ENCODE measurements at places on chromosomes 13 and 19.

- DNase-seq = no peak
These were observed 176.0 kb downstream of the FGF14 start for GRCh38 chr13:102225892-102226291.

- DNase-seq = no peak
These were observed 11.6 kb downstream of the ADPRHL1 start for GRCh38 chr13:113441661-113442060.

- DNase-seq = no peak
These were observed 84.0 kb upstream of the SLC7A1 start for GRCh38 chr13:29679396-29680053.

DNA sequence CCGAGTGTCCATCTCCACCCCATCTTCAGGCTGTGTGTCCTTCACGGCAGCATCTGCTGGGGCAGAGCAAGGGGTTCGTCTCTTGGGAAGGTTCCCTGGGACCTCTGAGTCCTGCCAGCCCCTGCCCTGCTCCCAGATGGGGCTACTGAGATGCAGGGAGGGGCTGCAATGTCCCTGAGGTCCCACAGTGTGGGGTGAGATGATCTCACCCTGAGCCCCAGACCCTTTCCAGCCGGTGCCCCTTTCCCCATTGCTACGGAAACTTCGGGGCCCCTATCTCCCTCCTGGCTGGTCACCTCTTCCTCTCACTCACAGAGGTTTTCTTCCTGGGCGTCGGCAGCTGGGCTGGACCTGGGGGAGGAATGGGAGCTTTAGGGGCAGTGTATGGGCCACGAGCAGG is 5.0 kb downstream of the LILRB2 start:
- DNase-seq = no peak

DNA sequence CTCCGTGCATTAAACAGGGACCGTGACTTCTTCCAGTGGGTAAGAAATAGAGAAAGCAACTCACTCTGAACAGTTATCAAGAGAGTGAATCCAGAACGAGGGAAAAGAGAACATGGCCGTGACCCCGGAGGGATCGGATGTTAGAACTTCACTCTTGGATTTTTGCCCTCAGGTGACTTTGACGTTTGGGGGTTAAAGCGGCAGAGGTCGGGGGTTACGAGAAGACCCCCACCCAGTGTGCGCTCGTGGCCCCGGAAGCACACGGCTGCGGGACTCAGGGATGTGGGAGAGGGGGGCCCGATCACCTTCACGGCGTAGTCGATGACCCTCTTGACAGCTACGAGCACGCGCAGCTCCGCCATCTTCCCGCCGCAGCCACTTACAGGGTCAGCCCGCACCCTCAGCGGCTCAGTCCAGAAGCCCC is at the start of gene ETFB:
ETFB (minus strand) TSS at position 424 of the 424 bp plus-strand sequence; CDS start at position 362, 62 bp downstream.
- DNase-seq = no peak

GRCh38 chr19:57231686-57232085 is 863 bp downstream of the AURKC start:
- no peak for DNase-seq

GRCh38 chr19:29537601-29538000 is 11.8 kb downstream of the VSTM2B start:
- no peak for DNase-seq

DNA sequence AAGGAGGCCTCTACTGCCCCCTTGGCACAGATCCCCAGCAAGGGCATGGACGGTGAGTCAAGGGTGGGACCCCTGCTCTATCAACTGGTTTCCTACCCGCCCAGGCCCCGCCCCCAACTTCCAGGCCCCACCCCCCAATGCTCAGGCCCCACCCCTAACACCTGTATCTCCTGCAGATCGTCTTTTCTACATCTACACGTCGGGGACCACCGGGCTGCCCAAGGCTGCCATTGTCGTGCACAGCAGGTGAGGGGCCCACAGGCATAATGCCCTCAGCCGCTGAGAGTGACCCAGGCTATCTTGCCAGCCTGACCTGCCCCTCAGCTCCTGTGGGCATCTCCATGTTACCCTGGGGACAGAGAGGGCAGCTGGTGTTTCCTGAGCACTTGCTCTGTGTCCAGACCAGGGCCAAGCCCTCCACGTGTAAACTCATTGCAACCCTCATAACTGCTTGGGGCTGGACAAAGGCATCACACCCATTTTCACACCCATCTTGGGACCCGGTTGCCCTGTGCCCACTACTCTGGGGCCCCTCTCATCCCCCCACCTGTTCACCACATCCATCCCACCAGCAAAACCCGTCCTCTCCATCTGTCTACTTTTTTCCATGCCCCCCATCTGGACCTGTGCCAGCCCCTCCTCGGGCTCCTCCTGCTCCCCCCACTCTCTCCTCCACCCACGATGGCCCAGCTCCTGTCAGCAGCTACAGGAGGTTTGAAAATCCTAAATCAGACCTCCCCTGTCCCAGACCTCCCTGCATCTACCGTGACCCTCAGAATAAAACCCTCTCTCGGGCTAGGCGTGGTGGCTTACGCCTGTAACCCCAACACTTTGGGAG is 17.2 kb downstream of the SLC27A1 start:
- no peak for DNase-seq

DNA sequence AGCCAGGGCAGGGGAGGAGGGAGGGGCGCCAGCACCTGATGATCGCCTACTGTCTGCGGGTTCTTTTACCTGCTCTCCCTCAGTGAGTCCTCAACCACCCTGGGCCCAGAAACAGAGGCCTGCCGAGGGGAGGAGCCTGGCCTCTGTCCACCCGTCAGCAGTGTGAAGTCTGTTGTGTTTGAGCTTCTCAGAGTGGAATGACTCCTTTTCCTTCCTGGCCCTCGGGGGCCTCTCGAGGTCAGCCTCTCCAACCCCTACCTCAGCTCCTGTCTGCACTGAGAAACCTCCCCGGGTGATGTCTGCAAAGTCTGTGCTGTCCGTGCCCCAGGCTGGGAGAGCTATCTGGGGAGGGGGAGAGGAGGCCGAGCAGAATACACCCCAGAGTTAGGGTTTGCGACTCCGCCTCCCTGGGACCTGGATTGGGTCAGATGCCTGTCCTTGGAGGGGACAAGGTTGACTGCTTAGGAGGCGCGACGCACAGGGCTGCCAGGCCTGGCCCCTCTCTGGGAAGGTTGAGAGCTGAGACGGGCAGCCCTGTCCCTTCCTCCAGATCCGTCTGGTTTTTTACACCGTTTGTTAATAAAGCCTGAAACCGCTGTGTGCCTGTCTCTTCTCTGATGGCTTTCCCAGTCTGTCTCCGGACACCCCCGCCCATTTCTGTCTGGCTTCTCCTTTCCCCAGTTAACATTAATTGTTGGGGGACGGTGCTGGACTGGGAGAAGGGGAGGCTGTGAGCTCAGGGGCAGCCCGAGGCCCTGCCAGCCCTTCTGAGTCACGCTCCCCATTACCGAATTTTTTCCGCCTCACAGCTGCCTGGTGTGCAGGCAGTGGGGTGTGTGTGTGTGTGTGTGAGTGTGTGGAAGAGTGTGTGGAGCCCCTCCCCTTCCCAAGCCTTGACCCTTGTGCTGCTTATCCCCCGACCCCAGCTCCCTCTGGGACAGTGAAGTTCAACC is 989 bp upstream of the SSC5D start:
- no peak for DNase-seq

GRCh38 chr13:32195713-32196112 is 119.5 kb downstream of the ZAR1L start:
- DNase-seq = no peak

GRCh38 chr19:13018035-13018914 is 23.0 kb downstream of the NFIX start:
- no peak for DNase-seq

- DNase-seq = no peak
These were observed 13.7 kb downstream of the FXYD5 start for GRCh38 chr19:35168196-35168595.

DNA sequence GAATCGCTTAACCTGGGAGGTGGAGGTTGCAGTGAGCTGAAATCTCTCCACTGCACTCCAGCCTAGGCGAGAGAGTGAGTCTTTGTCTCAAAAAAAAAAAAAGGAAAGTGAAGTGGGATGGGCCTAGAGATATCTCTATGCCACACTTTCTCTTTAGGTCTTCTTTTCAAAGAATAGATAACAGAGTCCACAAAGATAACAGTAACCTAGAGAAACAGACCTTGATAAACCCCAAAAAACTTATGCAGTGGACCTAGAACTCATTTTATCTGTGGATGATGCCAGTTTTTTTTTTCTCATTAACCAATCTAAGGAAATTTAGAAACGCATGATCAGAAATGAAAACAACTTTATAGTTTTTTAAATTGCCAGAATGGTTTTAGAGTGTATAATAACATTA is 227.4 kb downstream of the LHFPL6 start:
- DNase-seq = no peak

- DNase-seq = no peak
These were observed 12.9 kb upstream of the NFIC start for GRCh38 chr19:3353493-3353892.

GRCh38 chr13:41970022-41970421 is 9.1 kb upstream of the VWA8 start:
- no peak for DNase-seq

GRCh38 chr13:100710176-100710575 is 35.6 kb upstream of the TMTC4 start:
- no peak for DNase-seq

- DNase-seq = no peak
These were observed 312.8 kb upstream of the ZNF507 start for GRCh38 chr19:32032561-32032960.

- no peak for DNase-seq
These were observed 219.9 kb downstream of the COG6 start for GRCh38 chr13:39875111-39875987.

GRCh38 chr19:17331045-17331558 is 3.6 kb downstream of the ANO8 start:
- DNase-seq = no peak

- no peak for DNase-seq
These were observed 5.1 kb downstream of the CRX start for GRCh38 chr19:47826800-47827199.

DNA sequence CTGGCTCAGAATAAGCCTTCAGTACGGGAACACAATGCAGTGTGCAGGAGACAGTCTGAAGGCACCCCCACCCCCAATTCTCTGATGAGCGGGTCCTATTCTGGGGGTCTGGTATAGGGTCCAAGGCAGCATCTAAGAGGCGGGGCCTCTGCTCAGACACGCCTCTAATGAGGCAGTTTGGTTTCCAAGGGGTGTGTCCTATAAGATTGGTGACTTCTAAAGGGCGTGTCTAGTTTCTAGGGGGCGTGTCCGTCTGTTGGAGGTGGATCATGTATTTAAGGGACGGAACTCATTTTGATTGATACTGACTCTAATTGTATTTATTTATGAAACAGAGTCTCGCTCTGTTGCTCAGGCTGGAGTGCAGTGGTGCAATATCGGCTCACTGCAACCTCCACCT is 8.7 kb downstream of the FIZ1 start:
- no peak for DNase-seq

DNA sequence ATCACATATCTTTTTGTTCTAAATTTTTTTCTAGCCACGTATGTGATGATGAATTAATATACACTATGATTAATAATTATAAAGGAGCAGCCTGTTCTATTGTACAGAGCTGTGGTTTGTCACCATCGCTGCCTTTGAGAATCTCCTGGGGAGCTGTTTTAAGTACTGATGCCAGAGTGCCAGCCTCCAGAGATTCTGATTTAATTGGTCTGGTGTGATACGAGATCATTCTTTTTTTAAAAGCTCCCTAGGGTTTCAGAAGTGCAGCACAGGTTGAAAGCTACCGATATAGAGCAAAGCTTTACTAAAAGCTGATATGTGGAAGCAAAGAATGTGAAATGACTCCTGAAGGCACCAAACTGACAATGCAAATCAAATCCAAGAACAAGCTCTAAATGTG is 314.7 kb downstream of the ITGBL1 start:
- DNase-seq = no peak

- DNase-seq = no peak
These were observed 945 bp upstream of the CPAMD8 start for GRCh38 chr19:17027535-17027975.

GRCh38 chr19:3798137-3798536 is 12.0 kb upstream of the MATK start:
- no peak for DNase-seq

DNA sequence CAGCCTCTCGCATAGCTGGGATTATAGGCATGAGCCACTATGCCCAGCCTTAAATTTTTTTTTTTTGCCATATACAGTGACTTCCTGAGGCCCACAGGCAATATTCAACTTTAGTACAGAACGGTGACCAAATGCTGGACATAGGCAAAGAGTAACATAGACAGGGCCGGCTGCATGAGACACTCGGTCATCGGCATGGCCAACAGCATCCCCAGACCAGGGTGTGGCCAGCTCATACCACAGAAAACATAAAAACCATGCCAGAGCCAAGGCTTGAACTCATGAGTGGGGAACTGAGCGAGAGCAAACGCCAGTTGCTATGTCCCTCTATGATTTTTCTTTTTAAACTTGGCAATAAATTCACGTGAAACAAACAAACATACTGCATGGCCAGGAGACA is 17.0 kb downstream of the KANK2 start:
- no peak for DNase-seq

GRCh38 chr19:39372047-39372802 is 18.7 kb downstream of the PAF1 start:
- DNase-seq = no peak

GRCh38 chr13:37806666-37807065 is 62.9 kb downstream of the TRPC4 start:
- DNase-seq = no peak

- DNase-seq = peak; percentile 42
These were observed 913 bp upstream of the ELAVL3 start for GRCh38 chr19:11481534-11482383.

DNA sequence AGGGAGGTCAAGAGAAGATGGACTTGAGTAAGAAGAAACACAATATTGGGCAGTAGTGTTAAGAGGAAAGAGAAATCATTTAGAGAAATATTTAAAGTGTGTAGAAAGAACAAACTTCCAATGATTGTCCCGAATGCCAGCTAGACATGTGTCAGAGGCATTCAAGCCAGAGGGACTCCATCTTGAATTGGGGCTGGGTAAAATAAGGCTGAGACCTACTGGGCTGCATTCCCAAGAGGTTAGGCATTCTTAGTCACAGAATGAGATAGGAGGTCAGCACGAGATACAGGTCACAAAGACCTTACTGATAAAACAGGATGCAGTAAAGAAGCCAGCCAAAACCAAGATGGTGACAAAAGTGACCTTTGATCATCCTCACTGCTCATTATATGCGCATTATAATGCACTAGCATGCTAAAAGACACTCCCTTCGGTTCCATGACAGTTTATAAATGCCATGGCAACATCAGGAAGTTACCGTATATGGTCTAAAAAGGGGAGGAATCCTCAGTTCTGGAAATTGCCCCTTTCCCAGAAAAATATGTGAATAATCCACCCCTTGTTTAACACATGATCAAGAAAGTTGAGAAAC is 127.0 kb upstream of the IPO5 start:
- DNase-seq = no peak

- DNase-seq = no peak
These were observed 49.1 kb downstream of the SAE1 start for GRCh38 chr19:47179653-47180310.

Measured in stimulated activated CD4-positive, alpha-beta T cell treated with anti-CD3 and anti-CD28 coated beads, Interleukin-1b, Interleukin-23, amount 100 ng/mL, for 24 hours (primary cell).